ENCODE measurements at places on chromosomes 2 and 18. TPM values are rescaled to one million over a fixed set of nuclear protein-coding genes. Genes with fewer than 3 reads are reported as not detected.
A peak's percentile ranks its signal among the peaks of the same experiment; 100 is the strongest.

GRCh38 chr2:23200787-23201114, 184.2 kb upstream of the KLHL29 start:
- DNase-seq, result no peak

Gene OTX1
- not detected for total RNA-seq

- DNase-seq, result no peak
These were observed 53.8 kb upstream of the TMEM163 start for GRCh38 chr2:134772493-134773169.

Gene CTNNA2
- total RNA-seq, result not detected

Gene RNF152
- total RNA-seq, result 0.26 TPM

DNA sequence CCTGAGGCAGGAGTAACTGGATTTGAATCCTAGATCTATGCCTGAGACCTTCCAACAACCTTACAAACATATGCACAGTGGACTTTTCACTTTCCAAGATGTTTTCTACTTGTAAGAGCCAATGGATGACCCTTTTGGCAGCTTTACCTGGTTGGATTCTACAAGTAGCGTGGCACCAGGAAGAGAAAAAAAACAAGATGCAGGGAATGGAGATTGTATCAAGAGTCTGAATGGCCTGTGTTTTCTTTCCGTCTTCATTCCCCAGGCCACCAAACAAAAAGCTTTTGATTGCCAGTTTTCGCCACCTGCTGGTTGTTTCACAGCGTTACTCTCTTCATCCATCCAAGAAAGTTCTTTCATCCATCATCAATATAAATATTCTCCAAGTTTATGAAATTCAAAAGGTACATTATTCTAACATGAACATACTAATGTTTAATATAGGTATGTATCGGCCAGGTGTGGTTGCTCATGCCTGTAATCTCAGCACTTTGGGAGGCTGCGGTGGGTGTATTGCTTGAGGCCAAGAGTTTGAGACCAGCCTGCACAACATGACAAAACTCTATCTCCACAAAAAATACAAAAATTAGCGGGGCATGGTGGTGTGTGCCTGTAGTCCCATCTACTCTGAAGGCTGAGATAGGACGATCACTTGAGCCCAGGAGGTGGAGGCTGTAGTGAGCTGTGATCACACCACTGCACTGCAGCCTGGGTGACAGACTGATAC, 3.5 kb upstream of the BCL2 start:
- peak; percentile 68 for DNase-seq

Gene HEATR5B
- total RNA-seq, result 20.3 TPM

DNA sequence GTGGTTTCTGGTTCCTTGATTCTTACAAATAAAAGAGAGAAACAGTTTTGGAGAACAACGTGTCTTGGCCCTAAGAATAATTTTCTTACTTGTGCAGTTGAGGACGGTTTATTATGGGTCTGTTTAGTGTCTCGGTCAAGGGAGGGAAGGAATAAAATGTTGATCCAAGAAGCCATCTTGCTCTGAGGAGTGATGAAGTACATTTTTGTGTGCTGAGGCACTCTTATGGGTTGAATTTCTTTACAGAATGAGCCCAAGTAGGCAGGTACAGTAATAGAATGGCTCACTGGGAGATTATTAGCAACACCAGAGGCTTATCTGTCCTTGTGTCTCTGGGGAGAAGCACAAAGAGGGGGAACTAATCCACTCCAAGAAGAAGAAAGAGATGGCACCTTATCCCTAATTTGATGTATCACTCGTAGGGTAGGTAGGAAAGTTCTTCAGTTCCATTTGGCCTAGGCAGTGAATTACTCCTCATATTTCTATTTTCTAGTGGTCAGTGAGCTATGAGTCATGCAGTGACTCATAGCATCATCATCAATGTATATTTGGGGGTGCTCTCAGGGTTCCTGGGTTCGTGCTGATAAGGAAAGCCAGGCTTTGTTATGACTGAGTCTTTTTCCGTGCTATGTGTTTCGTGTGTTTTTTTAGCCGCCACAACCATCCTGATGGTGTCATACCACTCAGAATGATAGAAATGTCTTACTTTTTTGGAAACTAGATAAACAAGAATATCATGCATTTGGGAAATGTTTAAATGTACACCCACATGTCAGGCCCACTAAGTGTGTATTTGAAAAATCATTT, 250.1 kb upstream of the CTAGE1 start:
- no peak for DNase-seq

Gene PFN4
- not detected for total RNA-seq

GRCh38 chr2:190575263-190575662, 40.7 kb upstream of the NEMP2 start:
- no peak for DNase-seq

DNA sequence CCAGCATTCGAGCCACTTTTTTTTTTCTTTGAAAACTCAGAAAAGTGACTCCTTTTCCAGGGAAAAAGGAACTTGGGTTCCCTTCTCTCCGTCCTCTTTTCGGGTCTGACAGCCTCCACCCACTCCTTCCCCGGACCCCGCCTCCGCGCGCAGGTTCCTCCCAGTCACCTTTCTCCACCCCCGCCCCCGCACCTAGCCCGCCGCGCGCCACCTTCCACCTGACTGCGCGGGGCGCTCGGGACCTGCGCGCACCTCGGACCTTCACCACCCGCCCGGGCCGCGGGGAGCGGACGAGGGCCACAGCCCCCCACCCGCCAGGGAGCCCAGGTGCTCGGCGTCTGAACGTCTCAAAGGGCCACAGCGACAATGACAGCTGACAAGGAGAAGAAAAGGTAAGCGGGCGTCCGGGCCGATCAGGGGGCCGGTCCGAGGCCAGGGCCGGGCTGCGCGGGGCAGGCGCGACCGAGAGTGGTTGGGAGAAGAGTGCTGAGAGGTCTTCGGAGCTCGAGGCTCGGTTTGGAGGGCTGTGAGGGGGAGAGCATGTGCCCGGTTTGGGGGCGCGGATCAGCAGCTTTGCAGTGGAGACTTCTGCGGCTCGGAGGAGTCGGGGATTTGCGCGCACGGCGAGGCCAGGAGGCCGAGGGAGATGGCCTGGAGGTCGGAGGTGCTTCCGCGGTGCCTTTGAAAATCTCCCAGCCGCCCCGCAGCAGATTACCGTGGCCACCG, 502 bp downstream of the EPAS1 start:
- peak; percentile 82 for DNase-seq

Gene TMEM17
- not detected for total RNA-seq

Gene MAP3K19
- not detected for total RNA-seq

- peak; percentile 69 for DNase-seq
These were observed 39.1 kb downstream of the STK17B start for GRCh38 chr2:196131949-196132925.

Gene PNPT1
- 44.0 TPM for total RNA-seq

DNA sequence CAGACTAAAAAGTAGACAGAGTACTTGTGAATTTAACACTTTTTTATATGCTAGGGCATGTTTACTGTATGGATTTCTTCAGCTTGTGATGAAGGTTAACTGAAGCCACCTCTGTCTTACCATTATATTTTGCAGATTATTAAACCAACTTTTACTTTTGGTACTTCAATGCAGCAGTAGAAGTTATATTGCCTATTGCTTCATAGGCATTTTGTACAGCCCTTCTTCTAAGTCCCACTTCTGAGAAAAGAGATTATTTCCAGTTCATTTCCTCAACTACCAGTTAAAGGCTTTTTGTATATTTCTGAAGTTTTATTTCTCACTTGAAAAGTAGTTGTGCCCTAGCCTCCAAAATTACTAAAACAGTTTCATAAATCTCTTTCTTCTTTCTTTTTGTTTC, 256.4 kb upstream of the FBXO11 start:
- DNase-seq, result no peak

Gene SPP2
- total RNA-seq, result not detected

DNA sequence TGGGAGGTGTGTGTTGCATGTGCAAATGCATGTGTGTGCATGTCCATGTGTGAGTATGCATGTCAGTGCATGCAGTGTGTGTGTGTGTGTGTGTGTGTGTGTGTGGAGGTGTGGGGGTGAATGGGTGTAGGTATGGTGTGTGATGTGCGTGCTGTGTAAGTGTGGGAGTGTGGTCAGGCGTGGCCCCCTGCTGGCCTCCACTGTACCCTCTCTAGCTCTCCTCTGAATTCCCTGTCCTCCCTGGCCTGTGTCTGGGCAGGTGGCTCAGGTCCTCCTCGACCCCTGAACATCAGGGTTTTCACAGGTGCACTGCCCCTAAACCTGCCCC, 230.2 kb downstream of the CELF4 start:
- DNase-seq, result no peak
